ENCODE measurements at places on chromosomes 5 and 9.

DNA sequence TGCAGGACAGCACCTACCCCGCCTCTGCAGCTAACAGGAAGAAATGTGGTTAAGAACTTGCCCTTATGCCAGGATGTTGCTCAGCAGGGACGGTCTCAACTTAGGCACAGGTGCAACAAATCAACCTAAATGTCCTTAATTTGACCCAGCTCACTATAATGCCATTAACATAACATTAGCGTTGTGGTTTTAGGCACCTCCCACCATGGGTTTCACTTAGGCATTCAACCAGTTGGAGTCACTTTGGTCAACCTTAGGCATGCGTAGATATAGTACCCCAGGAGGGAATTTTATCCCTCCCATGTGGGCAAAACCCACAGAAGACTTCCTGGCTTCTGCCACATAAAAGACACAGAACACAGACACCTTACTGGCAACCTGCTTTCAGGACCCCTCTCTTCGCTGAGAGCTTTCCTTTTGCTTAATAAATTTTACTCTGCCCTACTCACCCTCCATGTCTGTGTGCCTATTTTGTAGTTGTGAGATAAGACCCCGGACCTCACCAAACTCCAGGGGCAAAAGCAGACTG is 8.7 kb upstream of the ERAP1 start:
- no peak for ATAC-seq

DNA sequence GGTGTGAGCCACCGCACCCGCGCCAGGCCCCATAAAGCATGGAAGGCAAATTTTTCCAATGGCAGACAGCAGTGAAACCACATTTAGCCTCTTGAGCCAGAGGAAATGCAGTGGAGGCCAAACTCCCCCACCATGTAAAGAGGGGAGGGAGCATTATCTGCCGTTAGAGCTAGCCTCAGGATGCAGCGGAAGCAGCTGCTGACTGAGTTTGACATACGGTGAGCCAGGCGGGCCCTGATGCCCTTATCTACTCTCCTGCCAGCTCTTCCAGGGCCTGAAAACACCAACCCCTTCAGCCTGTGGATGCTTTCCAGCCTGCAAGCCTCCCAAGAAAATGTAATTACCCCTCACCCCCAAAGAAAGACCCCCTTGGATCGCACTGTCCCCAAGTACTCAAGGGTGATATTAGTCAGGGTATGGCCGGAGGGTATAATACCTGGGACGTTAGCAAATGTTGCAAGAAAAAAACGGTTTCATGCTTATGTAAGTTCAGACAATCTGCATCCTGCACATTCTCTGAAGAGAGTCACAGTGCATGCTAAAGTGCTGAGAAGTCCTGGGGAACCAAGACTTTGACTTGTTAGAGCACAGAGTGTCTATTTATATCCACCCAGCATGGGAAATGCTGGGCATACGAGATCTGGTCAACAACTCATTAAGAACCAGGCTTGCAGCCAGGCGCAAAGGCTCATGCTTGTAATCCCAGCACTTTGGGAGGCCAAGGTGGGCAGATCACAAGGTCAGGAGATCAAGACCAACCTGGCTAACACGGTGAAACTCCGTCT is 11.3 kb upstream of the GGTA1 start:
- ATAC-seq = peak; percentile 24

DNA sequence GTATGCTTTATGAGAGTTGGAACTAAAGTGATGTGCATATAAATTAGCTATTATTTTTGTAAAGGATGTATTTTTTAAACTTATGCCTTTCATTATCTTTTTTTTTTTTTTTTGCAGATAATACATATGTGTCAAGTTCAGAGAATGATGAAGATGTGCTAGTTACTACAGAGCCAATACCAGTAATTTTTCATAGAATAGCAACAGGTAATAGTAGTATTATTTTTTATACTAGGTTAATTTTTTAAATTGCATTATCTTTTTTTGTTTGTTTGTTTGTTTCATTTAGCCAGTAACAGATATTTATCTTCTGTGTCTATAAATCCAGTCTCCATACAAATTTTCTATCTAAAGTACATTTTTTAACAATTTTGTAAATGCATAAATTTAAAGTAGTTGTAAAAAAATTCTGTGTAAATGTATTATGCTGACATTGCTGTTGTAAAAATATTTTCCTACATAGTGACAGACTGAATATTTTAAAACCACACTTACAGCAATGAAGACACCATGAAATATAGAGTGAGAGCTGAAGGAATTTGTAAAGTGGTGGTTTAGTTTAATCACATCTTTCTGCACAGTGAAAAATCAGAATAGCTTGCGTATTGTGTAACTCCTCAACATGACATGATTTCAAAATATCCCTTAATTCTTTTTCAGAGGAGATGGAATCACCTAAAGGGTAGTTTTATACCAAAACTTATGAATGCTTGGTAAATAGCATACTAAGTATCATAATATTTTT is 93.3 kb downstream of the PARP8 start:
- ATAC-seq = no peak

GRCh38 chr5:79107020-79107796 is 4.4 kb upstream of the BHMT start:
- peak; percentile 58 for ATAC-seq

GRCh38 chr5:73441378-73441777 is 7.2 kb downstream of the FOXD1 start:
- no peak for ATAC-seq

GRCh38 chr5:1223278-1223670 is 1.9 kb upstream of the SLC6A18 start:
- no peak for ATAC-seq

GRCh38 chr5:443239-444151 is 519 bp downstream of the EXOC3 start:
- ATAC-seq = peak; percentile 29

DNA sequence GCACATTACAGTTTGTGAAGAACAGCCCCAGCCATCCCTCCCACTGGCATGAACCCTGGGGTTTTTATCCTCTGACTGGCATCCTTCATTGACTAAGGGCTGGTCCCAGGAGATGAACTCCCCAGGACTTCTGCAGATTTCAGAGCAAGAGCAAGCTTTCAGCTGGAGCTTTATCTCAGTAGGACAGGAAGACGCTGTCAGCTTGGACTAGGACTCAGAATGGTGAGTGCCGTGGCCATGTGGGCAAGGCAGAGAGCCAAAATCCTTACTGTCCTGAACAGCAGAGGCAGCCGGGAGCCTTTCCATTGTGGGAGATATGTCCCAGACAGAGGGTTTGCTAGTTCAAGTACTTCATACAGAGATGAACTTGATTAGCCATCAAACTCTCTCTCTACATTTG is 3.2 kb upstream of the ACOT12 start:
- ATAC-seq = peak; percentile 83

DNA sequence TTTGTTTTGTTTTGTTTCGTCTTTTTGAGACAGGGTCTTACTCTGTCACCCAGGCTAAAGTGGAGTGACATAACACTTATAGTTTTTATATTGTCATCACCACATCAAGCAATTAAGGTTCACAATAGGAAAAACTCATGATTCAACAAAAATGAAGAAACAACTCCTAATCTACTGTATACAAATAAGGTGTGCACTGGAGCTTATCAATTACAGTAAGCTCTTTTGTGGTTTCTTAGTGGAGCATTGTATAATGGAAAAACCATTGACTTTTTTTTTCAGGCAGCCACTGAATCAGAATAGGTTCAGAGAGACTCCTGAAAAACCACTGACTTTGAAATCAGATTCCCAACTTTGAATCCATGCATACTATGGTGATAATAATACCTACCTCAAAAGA is 10.8 kb upstream of the PLIN2 start:
- ATAC-seq = no peak

DNA sequence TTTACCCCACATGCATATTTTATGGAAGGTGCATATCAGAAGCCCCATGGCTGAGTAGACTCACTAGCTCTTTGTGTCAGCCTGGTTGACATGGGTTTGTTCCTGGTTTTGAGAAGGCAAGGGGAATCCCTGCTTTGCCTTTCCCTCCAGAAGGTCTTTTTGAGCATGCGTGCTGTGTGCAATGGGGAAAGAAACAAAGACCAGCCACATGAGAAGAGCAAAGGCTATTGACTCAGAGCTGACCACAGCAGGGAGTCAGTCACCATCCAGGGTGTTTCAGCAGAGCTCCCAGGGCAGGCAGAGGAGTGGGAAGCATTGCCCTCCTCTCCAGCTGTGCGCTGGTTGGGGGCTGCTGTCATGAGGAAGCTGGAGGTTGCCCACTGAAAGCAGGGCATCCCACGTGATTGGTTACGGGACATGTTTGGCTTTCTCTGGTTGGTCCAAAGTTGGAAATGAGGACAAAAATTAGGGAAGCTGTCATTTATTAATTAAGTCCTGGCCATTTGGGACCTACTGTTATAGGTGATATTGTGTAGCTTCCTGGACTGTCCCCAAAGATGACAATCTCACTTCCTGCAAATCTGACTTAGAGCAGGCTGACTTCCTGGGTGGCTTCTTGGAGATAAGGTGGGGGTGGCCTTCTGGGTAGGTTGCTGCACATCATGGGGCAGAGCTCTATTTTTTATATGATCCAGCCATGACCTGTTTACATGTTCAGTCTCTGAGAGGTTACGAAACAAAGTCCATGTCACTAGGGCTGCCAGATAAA is 48.9 kb upstream of the TDRD7 start:
- no peak for ATAC-seq

DNA sequence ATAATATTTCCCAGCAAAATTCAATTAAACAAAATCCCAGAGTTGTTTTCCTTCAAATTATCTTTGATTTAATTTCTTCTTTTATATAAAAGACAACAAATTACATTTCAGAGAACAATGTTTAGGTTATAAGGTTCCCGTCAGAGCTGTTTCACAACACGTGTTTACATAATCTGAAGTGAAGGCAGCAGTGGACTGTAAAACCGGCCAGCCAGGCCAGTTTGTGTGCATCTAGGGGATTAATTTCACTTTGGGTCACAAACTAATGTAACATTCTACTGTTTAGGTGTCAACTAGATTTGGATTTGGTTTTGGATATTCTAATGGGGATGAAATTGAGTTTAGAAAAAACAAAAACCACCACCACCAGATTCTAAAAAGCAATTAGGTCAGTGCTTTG is 86.5 kb upstream of the PLPP1 start:
- no peak for ATAC-seq

DNA sequence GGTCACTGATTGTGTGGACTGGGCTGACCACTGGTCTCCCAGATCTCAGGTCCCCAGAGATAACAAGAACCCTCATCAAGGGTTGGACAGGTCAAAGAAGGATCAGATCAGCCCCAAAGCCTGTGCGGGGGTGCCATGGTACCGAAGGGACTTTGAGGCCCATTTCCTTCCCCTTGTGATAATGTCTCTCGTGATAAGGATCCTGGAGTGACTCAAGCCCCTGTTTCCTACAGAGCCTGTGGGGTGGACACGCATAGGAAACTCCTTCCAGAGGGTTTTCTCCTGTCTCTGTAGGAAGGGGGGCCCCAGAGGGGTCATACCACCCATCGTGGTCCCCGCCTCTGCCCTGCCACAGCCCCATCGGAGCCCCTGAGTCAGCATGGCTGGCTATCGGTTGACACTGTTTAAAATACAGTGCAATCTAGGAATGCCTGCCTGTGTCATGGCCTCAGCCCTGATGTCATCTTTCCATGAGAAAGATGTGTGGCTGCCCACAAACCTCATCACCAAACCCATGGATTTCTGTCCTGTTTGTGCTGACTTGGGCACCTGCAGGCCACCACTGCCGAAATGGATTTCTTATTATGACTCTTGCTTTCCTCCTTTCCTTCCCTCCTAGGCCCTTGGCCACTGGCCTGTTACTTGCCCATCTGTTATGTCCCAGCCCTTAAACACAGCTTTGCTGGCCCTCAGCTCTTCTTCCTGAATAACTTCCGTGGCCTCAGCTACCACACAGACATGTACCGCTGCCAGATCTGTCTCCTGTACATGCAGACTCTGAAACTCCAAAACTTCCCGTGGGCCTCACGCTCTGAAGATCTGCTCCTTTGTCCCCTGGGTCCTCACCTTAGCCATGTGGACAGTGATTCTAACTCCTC is 2.9 kb upstream of the CSF2 start:
- no peak for ATAC-seq

- ATAC-seq = peak; percentile 91
Measured at GRCh38 chr9:109574061-109574882, 76.2 kb upstream of the PTPN3 start.

GRCh38 chr5:175872287-175873087 is 1.1 kb downstream of the CPLX2 start:
- ATAC-seq = no peak

DNA sequence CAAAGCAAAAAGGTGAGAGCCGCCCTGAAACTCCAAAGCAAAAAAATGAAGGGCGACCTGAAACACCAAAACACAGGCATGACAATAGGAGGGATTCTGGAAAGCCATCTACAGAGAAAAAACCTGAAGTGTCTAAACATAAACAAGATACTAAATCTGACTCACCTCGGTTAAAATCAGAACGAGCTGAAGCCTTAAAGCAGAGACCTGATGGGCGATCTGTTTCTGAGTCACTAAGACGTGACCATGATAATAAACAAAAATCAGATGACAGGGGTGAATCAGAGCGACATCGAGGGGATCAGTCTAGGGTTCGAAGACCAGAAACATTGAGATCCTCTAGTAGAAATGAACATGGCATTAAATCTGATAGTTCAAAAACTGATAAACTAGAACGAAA is 108.8 kb downstream of the NIPBL start:
- ATAC-seq = no peak

DNA sequence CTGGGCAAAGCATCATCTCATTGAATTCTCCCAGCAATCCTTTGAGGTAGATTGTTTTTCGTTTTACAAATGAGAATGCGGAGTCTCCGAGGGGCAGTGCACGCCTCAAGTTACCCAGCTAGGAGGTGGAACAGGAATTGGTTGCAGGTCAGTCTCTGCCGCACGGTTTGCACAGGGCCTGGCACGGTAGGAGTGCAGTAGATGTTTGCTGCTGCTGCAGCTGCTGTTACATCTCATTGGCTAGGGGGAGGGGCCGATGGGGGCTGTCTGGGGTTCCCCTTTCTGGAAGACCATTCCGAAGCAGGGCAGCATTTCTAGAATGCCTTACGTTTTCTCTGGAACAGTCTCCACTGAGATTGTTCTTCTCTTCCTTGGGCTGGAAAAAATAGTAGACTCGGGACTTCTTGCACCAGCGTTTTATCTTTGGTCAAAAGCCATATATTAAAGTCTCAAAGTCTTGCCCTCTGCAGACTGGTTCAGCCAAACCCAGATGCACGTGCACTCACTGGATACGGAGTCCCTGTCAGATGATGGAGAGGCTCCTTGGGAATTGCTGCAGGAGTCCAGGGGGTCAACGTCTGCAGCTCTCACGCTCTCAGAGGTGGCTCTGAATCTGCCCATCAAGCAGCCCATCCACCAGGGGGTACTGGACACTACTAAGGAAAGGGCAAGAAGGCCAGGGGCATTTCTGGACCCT is 1.2 kb downstream of the USP20 start:
- ATAC-seq = no peak

DNA sequence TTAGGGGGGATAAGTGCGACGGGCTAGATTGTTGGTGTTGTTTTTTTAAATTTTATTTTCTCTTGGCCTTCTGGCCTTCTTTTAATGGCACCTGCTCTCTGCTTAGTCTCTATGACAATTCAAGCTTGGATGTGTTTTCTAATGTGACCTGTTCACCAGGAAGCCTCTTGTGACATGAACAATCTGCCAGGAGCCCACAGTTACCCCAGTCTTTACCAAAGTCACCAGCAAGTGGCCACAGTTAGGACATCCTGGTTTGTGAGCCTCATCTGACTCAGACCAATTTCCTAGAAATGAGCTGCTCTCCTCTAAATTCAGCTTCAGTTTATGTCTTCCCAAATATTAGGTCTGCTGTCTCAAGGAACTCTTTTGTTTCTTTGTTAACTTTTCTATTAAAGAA is 135.8 kb downstream of the TLE4 start:
- no peak for ATAC-seq

All from SK-N-SH treated with all-trans-retinoic acid at 6 μM for 48 hours (cell line).